K562 (cell line): ENCODE measurements at places on chromosomes 2 and 18. TPM values are rescaled to one million over a fixed set of nuclear protein-coding genes. Genes with fewer than 3 reads are reported as not detected.

GRCh38 chr2:85905187-85905666 lies 16.4 kb upstream of the ST3GAL5 start:
- DNase-seq = no peak

- DNase-seq = no peak
Measured at GRCh38 chr2:7825591-7826312, 856.1 kb upstream of the ID2 start.

KCNS3 gene
- total RNA-seq = 0.25 and 0.75 TPM in 2 replicates

GRCh38 chr2:28997847-28998735 lies 17.0 kb downstream of the TOGARAM2 start:
- DNase-seq = no peak

GRCh38 chr2:181760521-181760920 lies 80.2 kb upstream of the NEUROD1 start:
- no peak for DNase-seq
